NCI-H1092 (cell line): ENCODE measurements at places on chromosomes 7 and 10.

- DNase-seq = no peak
Observed at GRCh38 chr7:64371116-64371515, 57.4 kb downstream of the ZNF736 start.

DNA sequence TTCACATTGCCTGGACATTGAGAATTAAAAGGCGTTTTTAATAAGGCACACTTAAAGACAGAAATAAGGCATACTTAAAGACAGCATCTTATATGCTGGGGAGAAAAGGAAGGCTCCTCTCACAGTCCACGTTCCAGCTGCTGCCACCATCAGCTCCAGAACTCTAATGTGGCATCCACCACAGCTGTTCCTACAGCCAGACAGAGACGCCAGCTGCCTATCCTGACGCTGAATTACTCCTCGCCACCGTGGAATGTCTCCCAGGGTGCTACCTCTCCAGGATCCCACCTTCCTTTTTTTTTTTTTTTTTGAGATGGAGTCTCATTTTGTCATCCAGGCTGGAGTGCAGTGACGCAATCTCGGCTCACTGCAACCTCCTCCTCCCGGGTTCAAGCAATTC, 30.8 kb downstream of the SLC37A3 start:
- DNase-seq = no peak

GRCh38 chr7:23396222-23397015, 73.9 kb downstream of the IGF2BP3 start:
- no peak for DNase-seq

DNA sequence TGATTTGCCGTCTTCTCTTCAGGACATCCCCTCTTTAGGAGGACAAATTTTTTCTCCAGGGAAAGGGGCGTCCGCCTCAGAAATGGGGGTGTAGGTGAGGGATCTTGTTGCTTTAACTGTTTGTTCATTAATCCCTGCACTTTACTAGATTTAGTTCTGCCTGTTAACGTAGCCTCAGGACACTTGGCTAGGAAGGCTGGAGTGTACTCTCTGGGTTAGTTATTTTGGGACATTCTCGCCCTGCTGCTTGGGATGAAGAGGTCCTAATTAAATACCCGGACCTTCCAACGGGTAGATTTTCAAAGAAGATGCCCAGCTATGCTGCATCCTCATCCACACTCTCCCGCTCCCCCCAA, 552 bp upstream of the ZNF365 start:
- no peak for DNase-seq

GRCh38 chr10:3105166-3105565, 37.8 kb downstream of the PFKP start:
- no peak for DNase-seq

- DNase-seq = no peak
Observed at GRCh38 chr10:120424198-120424464, 32.9 kb upstream of the PLPP4 start.

GRCh38 chr7:82998436-82998835, 164.2 kb downstream of the PCLO start:
- no peak for DNase-seq

DNA sequence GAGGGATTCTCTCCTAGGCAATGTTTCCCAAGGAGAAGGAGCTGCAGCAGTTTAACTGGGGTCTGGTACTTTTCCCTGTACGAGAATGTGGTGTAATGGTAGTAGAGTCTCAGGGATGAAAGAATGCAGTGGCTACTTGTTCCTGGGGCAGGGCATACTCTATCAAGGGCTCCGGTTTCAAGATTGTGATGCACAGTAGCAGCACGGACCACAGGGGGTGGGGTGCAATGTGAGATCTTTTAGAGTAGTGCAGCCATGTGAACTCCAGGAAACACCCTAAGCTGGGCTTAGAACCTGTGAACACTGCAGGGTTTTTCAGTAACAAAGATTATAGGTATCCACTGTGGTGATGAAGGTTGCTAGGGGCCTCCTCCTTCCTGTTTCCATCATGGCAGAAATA, 903.9 kb downstream of the NRG3 start:
- no peak for DNase-seq

GRCh38 chr7:27153526-27153925, 1.1 kb upstream of the HOXA3 start:
- no peak for DNase-seq

- DNase-seq = no peak
Observed at GRCh38 chr10:45408421-45409319, 34.7 kb downstream of the ALOX5 start.

DNA sequence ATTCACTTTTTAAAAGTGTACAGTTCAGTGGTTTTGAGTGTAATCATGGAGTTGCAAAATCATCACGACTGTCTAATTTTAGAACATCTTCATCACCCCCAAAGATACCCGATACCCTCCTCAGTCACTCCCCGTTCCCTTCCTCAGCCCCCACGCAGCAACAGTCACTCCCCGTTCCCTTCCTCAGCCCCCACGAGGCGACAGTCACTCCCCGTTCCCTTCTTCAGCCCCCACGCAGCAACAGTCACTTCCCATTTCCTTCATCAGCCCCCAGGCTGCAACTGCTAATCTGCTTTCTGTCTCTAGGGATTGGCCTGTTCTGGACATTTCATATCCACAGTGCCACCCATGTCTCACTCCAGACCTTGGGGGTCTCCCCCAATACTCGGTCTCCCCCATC, 161.6 kb upstream of the PPP2R2D start:
- no peak for DNase-seq

DNA sequence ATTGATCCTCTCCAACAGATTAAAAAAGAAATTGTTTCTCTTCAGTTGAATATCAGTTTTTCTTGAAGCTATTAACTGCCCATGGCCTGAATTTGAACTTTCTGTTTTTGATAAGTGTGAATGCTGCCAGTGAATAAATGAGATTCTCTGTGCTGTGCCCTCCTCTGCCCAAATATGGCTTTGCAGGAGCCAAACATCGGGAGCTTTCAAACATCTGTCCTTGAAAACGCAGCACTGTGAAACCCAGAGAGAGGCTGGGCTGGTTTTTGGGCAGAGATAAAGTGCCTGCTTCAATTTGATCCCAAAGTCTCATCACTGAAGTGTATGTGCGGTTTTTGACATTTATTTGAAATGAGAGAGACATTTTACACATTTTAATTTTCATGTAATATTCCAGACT, 268.3 kb upstream of the SHH start:
- DNase-seq = no peak

DNA sequence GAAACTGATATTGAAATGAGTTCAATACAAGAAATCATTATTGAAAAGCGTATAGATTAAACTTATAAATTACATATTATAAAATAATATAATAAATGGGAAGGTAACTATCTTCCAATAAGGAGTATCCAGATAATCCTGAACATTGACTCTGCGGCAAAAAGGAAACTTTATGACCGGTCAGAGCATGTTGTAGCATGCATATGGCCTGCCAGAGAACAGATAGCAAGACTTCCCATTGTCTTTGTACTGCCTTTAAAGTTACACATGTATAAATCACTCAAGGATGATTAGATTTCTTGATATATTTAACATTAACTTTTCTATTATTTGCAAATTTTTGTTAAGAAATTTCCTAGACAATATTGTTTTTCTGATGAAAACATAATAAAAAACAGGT, 56.2 kb upstream of the ETV1 start:
- DNase-seq = no peak

DNA sequence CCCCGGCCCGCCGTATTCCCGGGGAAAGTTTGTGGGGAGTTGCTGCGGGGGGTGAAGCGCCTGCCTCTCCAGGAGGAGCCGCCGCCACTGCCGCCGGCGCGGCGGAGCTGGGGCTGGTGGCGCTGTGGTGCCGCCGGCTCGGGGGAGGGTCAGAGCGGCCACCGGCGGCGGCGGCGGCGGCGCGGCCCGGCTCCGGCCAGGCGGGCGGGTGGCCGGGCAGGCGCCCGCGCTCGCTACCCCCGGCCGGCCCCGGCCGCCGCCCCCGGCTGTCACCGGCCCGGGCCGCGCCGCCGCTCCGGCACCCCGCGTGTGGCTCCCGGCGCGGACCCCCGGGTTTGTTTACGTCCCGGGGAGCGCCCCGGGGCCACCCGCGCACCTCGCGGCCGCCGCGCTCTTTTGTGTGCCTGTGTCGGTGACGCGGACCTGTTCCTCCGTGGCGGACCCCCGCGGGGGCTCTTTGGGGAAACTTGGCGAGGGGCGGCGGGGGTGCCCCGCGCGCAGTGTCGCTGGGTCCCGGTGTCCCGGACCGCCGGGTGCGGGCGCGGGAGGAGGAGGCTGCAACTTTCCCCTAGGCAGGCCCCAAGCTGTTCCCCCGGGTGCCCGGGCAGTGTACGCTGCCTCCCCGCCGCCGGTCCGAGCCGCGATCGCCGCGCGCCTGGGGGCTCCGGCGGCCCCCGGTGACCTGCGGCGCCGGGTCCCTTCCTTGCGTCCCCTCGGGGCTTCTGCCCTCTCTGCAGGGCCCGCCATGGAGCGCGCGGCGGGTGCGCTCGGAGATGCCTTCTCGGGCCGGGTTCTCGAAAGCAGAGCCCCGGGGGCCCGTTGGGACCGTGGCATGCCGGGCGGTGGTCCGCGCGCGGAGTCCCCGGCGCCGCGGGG, 593 bp upstream of the CUX1 start:
- peak; percentile 25 for DNase-seq

GRCh38 chr10:100637785-100638184, 102.0 kb downstream of the HIF1AN start:
- DNase-seq = no peak

DNA sequence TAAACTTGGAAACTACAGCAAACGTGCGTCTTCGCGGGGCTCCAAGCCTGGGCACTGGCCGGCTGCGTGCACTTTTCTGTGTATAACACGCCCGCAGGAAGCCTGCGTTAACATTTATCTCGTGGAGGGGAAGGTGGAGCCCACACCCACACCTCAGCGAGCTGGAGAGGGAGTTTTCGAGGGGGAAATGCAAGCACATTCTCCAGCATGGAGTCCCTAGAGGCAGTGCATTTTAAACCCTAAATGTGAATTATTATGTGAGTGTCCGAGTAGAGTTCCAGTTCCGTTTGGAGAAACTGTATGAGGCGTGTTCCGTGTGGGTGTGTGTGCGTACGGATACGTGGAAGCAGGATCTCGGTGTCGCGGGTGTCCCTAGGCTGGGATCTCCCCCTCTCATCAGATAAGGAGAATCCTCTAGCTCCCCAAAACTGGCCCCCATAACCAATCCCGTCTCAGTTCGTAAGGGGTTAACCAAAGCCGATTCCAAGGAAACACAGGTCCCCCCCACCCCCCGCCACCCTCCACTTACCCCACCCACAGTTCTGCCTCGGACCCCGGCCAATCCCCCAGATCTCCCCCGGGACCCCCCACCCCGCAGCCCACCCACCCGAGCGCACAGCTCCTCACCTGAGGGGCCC, 403 bp downstream of the CDK6 start:
- DNase-seq = no peak

- DNase-seq = no peak
Observed at GRCh38 chr7:29641651-29642050, 78.0 kb downstream of the PRR15 start.

- DNase-seq = no peak
Observed at GRCh38 chr10:132439424-132440163, 42.6 kb downstream of the PWWP2B start.

- no peak for DNase-seq
Observed at GRCh38 chr10:90960355-90960814, 39.5 kb upstream of the ANKRD1 start.

DNA sequence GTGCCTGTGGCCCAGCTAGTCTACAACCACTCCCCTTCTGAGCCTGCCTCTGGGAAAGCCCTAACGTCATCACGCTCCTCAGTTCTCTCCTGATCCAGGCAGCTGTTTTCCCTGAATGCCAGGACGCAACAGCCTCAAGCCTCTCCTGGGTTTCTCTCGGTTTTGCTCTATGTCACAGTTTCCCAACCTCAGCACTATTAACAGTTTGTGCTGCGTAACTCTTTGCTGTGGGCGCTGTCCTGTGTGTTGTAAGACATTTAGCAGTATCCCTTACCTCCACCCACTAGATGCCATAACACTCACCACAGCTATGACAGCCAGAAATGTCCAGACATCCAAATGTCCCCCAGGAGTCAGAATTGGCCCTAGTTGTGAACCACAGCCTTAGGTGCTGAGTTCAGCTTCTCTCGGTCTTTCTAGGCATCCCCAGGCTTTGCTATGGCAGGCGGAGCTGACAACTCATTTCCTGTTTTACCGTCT, 226.3 kb upstream of the NPVF start:
- no peak for DNase-seq

DNA sequence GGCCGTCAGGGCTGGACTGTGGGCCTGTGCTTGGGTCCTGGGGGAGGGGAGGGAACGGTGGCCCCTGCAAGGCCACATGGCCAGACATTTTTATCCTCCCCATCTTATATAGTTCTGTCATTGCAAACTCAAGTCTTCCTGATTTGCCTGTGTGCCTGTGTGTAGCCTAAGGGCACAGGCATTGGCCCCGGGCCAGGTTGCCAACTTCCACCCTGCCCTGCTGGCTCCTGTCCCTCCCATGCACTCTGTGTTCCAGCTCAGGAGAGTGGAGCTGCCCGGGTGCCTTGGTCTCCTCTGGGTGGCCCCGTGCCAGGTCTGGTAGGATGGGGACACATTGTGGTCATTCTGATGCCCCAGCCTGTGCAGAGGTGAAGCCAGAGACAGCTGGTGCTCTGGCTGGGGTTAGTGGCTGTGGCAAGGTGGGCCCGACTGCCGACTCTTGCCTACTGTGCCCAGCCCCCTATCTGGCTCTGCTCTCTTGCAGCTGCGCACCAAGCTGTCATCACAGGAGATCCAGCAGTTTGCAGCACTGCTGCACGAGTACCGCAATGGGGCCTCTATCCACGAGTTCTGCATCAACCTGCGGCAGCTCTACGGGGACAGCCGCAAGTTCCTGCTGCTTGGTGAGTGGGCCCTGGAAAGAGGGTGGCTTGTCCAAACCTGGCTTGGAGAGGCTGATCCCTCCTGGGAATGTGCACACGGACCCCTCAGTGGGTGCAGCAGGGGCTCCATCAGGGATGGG, 14.8 kb downstream of the NACAD start:
- no peak for DNase-seq

DNA sequence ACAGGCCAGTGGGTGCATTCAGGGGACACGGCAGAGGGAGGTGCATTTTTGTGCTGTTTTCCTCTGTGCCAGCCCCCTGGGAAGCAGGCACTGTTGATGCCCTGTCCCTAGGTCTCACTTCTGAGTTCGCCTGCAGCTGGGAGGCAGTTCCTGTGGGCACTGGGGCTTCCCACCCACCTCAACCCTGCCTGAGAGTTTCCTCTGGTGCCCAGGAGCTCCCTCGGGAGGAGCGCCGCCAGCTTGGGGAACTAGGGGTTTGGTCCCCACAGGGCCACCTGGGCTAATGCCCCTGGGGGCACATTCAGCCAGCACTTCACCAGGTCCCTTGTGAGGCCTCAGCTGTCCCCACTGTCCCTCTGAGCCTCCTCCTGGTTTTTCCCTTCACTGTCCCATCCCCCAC, 178.2 kb upstream of the RHEB start:
- DNase-seq = no peak

DNA sequence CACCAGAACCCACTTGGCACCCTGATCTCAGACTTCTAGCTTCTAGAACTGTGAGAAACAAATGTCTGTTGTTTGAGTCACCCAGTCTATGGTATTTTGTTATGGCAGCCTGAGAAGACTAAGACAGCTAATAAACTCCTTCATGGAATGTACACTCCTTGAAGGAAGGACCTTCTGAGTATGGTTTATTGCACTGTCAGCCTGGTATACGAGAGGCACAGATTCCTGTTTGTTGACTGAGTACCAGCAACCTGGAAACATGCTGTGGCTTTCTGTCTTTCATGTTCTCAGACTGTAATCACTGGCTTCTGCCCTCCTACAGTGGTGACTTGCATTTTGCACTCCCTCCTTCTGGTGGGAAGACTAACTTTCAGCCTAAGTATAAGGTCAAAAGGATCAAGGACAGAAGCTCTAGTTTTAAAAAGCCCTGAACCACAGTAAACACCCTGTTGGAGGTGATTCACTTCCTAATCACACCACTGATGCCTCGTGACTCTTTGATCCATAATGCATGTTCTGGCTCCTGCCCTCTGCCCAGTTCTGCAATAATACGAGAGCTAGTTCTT, 319.0 kb upstream of the NPSR1 start:
- DNase-seq = no peak
